ENCODE measurements at places on chromosomes 7 and 10. TPM values are rescaled to one million over a fixed set of nuclear protein-coding genes. Genes with fewer than 3 reads are reported as not detected.

Gene FAM25A
- total RNA-seq = not detected

Gene LRRC18
- total RNA-seq = not detected

Gene C10orf90
- not detected for total RNA-seq

Gene NACAD
- total RNA-seq = 0.12 TPM

Gene NUB1
- 26.1 TPM for total RNA-seq

Gene UBE2D1
- 3.1 TPM for total RNA-seq

Gene SPDYE2B
- total RNA-seq = not detected

Gene HTR5A
- total RNA-seq = not detected

Gene AKR1D1
- 43.8 TPM for total RNA-seq

Gene CHCHD1
- total RNA-seq = 13.8 TPM

Gene ANKRD61
- total RNA-seq = not detected

Gene ZPBP
- total RNA-seq = not detected

Gene NODAL
- total RNA-seq = not detected

Gene FAM204A
- total RNA-seq = 17.7 TPM

Gene SFRP5
- 4.6 TPM for total RNA-seq

Gene KAZALD1
- total RNA-seq = 0.31 TPM

Gene IL6
- not detected for total RNA-seq
